HFF-Myc (cell line): ENCODE measurements at places on chromosomes 7 and 10.

GRCh38 chr10:101123085-101123814 is 7.8 kb upstream of the TLX1 start:
- DNase-seq, result no peak

DNA sequence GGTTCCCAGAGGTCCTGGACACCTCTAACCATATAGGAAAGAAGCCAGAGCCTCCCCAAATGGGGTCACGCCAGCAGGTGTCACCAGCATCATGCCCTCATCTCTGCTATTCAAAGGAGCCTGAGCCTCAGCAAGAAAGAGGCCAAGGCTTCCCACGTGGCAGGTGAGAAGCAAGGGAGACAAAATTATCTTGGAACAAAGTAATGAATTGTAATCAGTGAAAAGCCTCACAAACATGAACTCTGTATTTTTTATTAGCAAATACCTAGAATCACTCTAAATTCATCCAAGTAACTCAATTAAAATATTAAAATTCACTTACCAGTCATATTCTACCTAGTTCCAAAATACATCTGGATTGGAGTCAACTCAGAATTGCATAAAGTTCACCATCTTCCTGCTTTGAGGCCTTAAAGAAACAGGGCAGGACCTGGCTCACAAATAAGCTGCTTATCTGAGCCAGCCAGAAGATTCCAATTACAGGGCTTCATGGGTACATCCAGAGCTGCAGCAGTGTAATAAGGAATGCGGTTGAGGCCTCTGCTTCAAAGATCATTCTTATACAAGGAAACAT is 68.7 kb downstream of the SGMS1 start:
- DNase-seq, result no peak

- no peak for DNase-seq
These were observed 621 bp upstream of the FAM13C start for GRCh38 chr10:59362959-59363381.

DNA sequence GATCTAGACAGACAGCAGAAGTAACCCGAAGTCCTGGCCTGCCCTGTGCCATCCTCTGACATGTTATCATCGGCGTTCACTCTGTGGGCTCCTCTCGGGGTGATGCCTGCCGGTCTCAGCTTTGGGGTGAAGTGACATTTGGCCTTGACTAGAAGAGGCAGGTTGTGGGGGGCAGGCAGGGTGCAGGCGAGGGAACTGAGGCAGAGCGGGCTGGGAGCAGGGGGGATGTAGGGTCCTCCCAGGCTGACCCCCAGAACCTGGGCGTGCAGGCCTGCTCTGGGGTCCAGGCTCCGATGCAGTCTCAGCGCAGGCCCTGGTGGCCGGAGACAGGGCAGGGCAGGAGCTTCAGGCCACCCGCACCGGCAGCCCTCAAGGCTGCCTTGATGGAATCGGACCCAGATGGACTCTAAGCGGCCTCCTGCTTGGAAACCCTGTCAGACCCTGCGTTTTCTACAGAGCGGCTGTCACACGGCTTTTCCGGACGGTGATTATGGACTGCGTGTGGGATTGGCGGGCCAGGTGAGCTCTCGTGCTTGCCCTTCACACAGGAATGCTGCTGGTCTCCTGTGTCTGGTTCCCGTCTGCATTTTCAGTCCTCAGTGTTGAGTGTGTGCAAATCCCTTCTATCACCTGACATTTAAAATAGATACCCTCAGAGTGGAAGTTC is 842 bp upstream of the JAKMIP3 start:
- no peak for DNase-seq

DNA sequence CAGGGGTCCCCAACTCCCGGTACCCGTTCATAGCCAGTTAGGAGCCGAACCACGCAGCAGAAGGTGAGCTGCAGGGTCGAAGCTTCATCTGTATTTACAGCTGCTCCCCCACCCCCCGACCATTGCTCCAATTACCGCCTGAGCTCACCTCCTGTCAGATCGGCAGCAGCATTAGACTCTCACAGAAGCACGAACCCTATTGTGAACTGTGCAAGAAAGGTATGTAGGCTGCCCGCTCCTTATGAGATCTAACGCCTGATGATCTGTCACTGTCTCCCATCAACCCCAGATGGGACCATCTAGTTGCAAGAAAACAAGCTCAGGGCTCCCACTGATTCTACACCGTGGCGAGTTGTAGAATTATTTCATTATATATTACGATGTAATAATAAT is 14.6 kb upstream of the AZGP1 start:
- DNase-seq, result no peak

GRCh38 chr7:102190776-102191350 is 95.8 kb upstream of the SH2B2 start:
- no peak for DNase-seq

- DNase-seq, result no peak
These were observed 81.4 kb downstream of the ORC5 start for GRCh38 chr7:104126411-104126841.
